Prostate gland (tissue), 2 donors: ENCODE measurements at places on chromosomes 11 and 22. TPM values are rescaled to one million over a fixed set of nuclear protein-coding genes. Genes with fewer than 3 reads are reported as not detected.

Gene VWCE
- 2.0 TPM for total RNA-seq

Gene SCN3B
- 2.5 TPM for total RNA-seq

Gene FOLR1
- total RNA-seq: not detected

Gene P4HA3
- 1.9 TPM for total RNA-seq

Gene POLA2
- total RNA-seq: 21.6 TPM
